ENCODE measurements at places on chromosomes 1 and 21. TPM values are rescaled to one million over a fixed set of nuclear protein-coding genes. Genes with fewer than 3 reads are reported as not detected.

Gene HPCAL4
- not detected for total RNA-seq

Gene KRTAP24-1
- not detected for total RNA-seq

Gene SYCP1
- 9.3 TPM for total RNA-seq

Gene ESPN
- 257 TPM for total RNA-seq

Gene CLCA4
- total RNA-seq: 0.80 TPM

DNA sequence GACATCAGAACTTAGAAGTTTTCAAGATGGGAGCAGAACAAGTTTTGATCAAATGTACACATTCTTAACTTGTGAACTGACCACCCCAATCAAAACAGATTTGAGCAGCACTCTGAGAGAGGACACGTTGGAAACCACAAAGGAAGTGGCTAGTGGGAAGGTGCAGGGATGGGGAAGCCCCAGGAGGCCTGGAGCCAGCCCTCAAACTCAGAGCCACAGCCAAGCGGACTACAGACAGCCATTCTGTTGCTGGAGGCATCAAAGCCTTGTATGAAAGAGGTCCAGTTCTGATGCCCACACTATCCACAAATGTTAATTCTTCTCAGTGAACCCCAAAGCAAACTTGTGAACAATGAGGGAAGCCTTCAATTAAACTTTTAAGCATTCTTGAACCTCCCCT, 143.6 kb upstream of the RAB4A start:
- no peak for DNase-seq

DNA sequence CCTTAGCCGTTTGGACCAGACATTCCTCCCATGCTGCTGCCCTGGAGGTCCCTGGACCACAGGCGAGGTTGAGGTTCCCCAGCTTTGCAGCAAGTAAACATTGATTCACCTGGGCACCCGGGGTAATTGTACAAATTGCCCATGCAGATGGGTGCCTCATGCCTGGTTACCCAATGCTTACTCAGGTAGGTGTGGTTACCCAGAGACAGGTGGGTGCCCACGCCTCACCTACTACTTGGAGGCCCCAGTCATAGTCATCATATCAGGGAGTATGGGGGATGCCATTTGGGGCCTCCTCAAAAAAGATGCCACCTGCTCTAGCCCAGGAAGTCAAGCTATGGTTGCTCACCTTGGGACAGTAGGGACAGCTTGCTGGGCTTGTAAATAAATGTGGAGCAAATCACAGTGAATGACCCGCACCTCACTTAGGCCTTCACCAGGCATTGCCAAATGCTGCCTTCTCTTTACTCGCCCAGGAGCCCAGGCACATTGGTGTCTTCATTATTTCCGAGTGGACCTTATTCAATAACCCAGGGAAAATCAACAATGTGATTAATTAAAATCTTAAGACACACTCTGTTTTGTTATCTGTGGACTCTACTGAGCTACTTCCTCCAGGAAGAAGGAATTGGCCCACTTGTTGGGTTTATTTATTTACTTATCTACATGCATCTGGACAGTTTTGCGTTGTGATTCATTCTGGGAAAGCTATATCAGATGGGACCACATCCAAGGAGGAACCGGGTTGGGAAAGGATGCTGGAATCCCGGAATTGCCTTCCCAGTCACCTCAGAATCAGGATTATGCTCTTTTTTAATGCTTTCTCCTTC, 35.6 kb upstream of the GRHL3 start:
- DNase-seq: peak; percentile 36

DNA sequence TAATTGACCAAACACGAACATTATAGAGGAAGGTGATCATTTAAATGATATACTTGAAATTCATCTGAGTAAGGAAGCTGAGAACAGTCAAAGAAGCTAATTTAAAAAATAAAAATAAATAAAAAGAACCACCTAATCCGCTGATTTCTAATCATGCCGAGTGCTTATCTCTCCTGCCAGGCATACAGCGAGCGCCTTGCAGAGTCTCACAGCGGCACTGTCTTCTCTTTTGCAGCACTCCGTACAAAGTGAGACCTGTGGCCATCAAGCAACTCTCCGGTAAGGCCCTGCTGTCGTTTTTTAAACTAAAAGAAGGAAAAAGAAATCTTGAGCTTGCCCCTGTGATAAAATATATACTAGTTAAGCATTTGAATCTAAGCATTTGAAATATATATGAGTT, 45.3 kb downstream of the PDE9A start:
- DNase-seq: no peak

DNA sequence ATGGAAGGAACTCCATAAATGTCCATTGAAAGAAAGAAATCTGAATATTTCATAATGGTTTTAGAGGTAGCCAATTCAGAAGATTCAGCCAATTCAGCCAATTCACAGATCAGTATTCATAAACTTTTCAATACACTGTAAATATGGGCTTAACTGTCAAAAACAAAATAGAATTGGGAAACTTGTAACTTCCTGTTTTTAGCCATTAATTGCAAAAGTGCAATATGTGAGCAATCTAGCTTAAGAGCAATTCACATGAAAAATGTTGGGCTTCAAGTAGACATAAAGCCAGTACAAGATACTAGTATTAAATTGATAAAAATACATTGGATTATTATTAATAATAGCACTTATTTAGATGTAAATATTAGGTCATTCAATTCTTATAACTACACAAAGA, 27.5 kb upstream of the PLPPR4 start:
- DNase-seq: no peak

DNA sequence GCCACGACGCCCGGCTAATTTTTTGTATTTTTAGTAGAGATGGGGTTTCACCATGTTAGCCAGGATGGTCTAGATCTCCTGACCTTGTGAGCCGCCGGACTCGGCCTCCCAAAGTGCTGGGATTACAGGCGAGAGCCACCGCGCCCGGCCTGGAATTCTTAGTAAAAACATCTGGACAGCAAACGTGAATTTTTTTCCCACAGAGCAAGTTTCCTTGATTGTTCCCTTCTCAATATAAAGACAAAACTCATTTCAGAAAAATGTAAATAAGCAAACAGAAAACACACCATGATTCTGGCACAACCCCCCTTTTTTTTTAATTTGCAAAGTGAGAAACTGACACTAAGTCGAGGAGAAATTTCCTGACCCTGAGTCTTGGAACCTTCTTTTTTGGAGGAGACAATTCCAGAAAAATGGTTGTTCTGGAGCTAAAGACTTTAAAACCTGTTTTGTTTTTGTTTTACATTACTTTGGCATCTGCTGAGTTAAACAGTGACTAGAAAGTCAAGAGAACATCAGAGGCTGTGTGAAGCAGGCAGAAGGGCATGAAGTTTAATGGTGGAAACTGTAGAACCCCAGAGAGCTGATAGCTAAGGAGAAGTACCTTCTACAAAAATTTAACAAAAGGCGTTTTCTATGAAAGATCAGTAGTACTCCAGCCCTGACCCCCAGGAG, 10.3 kb upstream of the HMGCS2 start:
- no peak for DNase-seq

DNA sequence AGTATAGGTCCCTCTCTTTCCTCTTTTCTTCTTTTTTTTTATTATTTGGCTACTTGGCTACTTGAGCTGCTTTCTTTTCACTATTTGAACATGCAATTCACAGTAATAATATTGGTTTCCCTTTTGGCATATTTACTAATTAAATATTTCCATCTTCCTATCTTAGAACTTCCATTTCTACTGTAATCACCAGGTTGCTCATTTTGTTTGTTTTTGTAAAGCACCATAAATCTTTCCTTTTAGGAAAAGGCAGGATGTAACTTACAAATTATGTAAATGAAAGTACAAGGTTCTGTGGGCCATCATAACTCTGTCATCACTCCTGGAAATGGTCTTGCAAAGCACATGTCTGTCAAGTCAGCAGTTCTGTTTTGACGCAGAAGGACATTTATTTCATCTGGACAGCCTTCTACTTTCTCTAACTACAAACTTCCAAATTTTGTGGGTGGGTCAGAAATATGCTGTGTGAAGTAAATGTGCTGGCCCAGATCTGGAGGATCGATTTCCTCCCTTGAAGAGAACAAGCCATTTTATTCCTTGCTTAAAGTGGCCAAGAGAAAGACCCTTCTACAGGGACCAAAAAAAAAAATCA, 71.7 kb upstream of the TNFSF18 start:
- no peak for DNase-seq

GRCh38 chr1:162138112-162138511, 68.6 kb downstream of the NOS1AP start:
- DNase-seq: no peak

GRCh38 chr1:41097105-41097504, 75.6 kb upstream of the SLFNL1 start:
- no peak for DNase-seq

GRCh38 chr1:74818661-74819456, 85.9 kb downstream of the TYW3 start:
- DNase-seq: no peak

DNA sequence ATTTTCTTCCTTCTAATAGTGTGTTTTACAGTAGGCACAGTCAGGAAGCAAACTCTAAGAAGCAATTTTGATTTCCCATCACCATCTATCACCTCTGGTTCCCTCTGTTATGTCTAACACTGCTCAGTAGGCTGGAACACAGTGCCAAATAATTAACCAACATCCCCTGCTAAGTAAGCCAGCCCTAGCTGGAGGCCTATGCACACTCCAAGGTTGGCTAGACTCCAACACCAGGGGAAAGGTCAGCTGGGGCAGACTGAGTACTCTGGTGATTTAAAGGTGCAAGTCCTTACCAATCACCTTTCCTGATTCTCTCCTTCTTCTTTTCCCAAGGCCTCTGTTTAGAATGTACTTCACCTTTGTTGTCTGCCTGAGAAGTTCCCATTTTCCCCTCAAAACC, 46.5 kb upstream of the BEND5 start:
- DNase-seq: no peak

DNA sequence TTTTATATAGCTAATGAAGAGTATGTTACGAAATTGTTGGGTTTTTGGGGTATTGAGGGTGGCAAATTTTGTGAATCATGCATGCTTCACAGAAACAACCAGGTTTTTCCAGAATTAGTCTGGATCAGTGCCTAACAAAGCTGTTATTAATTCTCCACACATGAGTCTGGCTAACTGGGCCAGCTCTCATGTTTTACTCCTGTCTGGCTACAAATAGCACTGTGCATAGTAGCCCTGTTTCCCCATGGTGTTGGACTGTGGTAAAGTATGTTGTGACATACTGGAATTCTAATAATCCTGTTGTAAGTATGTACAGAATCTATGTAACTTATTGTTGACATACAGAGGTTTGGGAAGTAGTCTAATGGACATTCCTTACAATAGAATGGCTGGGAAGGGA, 35.8 kb downstream of the S100B start:
- DNase-seq: no peak

GRCh38 chr21:25942135-25942534, 207.4 kb downstream of the GABPA start:
- no peak for DNase-seq

DNA sequence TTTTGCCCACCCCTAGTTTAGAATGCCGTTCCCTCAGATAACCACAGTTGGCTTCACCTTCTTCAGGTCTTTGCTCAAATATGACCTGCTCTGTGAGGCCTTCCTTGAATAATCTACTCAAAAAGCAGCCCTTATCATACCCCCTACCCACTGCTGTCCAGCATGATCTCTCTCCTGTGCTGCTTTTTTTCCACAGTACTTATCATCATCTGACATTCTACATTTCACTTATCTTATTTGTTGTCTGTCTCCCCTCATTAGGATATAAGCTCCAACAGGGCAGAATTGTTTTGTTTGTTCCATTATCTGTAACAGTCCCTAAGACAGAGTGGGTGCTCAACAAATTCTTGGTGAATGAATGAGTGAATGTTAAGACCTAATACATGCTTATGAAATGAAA, 18.1 kb downstream of the USP24 start:
- DNase-seq: no peak

GRCh38 chr1:104195395-104195794, 445.7 kb downstream of the AMY1C start:
- DNase-seq: no peak

Measured in prostate gland (tissue), 2 donors.